Right hindlimb (tissue), 1 donor: ENCODE measurements at places on chromosomes 16 and 17.

DNA sequence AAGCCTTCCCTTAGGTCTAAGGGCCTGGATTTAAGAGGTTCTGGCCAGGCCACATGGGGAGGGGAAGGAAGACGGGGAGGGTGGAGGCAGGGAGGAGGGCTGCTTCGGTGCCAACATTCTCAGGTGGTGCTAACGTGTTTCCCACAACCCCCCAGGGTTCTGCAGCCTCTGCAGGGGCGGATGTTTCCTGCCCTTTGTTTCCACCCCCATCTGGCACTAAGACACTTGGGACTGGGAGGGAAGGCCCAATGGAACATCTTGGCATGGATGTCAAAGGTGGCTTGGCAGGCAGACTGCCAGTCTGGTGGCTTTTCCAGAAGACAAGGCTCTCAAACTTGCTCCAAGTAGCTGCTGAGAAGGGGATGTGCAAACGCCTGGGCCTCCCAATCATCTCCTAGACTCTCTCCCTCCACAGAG lies 12.7 kb downstream of the HIC1 start:
- DNase-seq = peak; percentile 50

DNA sequence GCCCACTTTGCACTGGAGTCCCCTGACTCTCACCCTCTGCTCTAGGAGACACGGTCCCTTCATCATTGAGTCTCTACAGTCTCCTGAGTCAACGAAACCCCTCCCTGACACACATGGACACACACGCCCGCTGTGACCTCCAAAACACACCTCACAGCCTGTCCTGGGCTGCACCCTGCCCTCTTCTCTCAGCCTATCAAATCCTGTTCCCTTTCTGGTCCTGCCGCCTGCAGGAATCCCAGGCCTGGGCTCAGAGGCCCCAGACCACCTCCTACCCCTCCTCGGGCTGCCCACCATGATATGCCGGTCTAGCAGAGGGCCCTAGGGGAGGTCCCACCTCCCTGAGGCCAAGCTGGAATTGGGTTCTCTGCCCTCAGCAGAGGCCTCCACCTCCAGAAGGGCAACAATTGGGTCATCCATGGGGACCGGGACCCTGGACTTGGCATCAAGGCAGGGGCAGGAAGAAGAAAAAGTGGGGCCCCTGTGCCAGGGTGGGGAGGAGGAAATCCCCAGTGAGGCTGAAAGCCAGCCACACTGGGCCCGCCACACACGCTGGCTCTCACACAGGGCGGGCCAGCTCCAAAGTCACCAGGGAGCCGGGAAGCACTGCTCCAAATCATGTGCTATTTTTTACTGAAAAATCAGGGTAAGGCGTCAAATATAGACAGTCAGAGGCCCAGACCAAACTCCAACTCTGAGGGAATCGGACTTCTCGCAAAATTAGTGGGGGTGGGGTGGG lies 3.4 kb downstream of the PPP1R9B start:
- peak; percentile 21 for DNase-seq

DNA sequence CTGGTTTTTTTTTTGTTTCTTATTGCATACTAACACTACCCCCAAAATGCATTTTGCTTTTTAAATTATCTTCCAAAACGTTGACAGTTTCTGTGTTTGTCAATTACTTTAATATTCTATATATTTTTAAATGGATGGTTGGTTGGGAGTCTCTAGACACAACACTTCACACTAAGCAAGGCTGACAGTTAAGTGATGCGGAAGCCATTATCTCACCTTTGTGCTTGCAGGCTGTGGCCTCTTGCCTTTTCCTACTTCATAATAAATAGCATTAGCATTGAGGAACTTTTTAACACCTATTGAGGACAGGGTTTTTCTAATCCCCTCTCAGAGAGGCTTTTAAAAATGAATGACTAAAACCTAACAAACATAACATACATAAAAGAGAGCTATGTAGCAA lies 280.8 kb upstream of the TBX2 start:
- no peak for DNase-seq

DNA sequence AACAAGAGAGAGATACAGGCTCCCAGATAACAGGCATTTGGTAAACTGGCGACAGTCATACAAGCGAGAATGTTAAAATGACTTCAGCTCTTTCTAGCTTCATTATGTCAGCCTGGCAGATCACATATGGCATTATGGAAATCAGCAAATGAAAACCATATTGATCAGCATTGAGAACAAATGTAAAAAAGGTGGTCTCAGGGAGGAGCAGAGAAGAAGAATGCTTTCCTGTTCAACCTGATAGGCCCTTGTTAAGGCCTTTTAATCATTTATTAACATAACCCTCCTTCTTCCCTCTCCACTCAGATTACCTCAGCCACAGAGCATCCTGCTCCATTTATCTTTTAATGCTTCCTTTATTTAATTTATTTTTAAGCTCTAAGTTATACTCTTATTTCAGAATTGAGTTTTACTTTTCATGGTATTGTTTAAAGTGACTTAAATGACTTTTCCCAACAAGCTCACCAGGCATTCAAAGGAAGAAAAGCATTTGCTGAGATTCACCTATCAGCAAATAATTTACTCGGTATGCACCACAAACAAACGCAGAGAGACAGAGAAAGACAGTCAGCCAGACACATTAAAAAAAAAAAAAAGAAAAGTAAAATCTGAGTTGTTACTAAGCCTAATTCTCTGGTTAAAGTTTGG lies 243.9 kb upstream of the TBX2 start:
- DNase-seq = no peak

DNA sequence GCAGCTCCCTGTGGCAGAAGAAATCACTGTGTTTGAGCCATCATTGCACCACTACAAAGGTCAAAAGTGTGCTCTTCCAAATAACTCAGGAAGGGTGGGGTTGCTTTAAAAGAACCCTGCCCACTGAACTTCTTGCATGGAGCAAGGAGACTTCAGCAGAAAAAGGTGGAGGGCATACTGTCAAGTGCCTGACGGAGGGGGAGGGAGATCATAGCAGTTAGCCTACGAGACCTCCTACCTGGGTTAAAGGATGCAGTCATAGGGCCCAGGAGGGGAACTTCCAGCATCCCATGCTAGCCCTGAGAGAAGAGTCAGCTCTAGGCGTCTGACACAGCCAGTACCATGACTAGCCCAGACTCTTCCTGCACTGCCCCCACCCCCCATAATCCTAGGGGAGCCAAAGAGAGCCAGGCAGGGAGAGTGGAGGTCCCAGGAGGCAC lies 45.3 kb upstream of the MSI2 start:
- DNase-seq = no peak

DNA sequence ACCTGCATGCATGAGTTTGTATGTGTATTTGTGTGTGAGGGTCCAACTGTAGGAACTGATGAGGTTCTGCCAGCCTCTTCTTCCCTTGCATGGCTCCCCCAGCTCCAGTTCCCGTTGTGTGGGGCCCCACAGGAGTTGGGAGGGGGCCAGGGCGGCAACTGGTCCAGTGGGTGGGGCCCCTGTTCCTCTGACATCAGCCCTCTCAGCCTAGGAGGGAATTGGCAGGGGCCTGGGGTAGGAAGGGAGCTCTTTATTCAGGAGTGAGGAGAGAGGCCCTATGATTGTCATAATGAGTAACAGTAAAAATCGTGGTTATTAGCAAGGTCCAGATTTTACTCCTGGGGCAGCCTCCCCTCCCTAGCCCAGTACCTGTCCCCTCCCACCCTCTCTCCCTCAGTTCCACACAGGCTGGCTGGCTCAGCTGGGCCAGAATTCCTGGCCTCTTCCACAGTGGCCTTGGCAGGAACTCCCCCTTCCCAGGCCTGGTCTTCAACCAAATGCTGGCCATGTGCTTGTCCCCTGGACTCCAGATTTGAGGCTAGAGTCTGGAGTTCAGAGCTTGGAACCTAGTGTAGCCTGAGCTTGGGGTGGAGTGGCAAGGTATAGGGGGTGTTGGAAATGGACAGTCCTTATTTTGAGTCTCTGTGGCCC lies 18.9 kb downstream of the RARA start:
- DNase-seq = peak; percentile 78

- DNase-seq = no peak
Observed at GRCh38 chr17:22410136-22410535, 717.8 kb downstream of the KCNJ18 start.

- peak; percentile 27 for DNase-seq
Observed at GRCh38 chr16:27052007-27052406, 14.7 kb upstream of the C16orf82 start.

DNA sequence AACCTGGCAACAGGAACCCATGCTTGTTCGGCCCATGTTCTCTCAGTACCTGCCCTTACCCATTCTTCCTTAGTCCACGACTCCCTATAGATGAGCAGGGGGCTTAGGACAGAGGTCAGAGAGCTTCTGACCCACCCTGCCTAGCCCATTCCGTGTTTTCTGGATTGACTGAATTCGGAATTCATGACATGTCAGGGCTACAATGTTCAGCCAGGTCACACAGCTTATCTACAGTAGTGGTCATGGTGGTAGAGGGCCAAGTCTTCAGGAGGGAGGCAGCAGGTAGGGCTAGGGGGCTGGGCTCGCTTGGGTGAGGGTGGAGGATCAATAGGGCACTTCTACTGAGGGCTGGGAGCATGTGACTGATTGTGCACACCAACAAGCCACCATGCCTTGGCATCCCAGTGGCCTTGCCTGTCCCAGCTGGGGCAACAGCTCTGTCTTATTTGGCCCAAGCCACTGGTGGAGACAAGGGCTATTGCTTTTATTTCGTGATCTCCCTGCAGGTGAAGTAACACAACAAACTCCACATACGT lies 3.1 kb downstream of the HEXIM2 start:
- DNase-seq = no peak

GRCh38 chr16:68079626-68080344 lies 5.4 kb upstream of the NFATC3 start:
- DNase-seq = peak; percentile 75

GRCh38 chr17:32020943-32021614 lies 13.9 kb downstream of the LRRC37B start:
- no peak for DNase-seq

DNA sequence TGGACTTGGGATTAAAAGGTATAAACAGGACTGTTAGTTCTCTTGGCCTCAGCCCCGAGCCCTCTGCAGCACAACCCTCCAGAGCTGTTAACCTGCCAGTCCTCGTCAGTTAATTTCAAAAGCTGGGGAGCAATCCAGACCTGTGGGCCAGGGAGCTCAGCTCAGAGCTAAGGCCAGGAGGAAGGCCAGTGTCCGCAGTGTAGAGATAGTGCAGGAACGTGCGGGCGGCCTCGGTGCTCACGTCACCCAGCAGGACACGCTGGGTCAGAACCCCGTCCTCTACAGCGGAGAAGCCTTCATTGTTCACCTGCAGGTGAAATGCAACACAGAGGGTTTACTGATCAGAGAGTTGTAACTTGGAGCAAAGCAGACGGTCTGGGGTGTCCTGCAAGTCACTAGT lies 15.4 kb upstream of the NLRC3 start:
- DNase-seq = no peak

GRCh38 chr16:85620374-85620773 lies 7.3 kb downstream of the GSE1 start:
- DNase-seq = no peak
